ENCODE measurements at places on chromosomes 16 and 17.
A peak's percentile ranks its signal among the peaks of the same experiment; 100 is the strongest.

GRCh38 chr16:2428051-2428783 lies 1.0 kb upstream of the CCNF start:
- peak; percentile 19 for DNase-seq

- DNase-seq = no peak
Observed at GRCh38 chr16:62240722-62241121, 204.5 kb upstream of the CDH8 start.

GRCh38 chr16:27240948-27241531 lies 27.5 kb downstream of the NSMCE1 start:
- no peak for DNase-seq

GRCh38 chr17:30831663-30832437 lies at the start of gene ATAD5:
TSS of gene ATAD5 (plus strand) at chr17:30831966. CDS start at chr17:30832348, 382 bp downstream.
- peak; percentile 79 for DNase-seq
